ENCODE measurements at places on chromosomes 4 and X.

DNA sequence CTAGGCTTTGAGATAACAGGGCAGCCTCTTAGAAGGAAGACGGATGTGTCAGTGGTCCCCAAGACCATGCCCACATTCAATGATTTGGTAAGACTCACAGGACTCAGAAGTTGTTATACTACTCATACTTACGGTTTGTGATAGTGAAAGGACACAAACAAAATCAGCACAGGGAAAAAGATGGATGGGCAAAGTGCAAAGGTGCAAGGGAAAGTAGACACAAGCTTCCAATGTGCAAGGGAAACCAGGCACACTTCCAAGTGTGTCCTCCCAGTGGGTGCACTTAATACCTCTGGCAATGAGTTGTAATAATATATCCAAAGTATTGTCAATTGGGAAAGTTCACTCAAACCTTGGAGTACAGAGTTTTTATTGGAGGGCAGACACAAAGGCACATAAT lies 53.8 kb upstream of the VCX start:
- no peak for DNase-seq

DNA sequence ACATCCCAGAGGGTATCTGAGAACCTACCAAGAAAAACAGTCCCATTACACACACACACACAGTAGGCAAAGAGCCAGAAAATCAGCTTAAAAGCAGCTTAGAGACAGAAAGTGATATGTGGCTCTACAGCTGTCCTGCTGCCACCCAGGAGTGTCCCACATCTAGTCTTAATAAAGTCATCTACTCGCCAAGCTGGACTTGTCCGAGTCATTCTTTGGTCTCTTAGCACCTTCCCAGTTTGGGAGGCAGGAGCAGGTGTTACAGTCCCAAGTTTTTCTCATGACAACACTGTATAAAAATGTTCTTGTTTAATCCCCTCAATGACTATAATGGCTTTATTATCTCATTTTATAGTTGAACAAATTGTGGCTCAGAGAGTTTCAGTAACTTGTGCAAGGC lies 252.5 kb upstream of the CASK start:
- DNase-seq, result no peak

DNA sequence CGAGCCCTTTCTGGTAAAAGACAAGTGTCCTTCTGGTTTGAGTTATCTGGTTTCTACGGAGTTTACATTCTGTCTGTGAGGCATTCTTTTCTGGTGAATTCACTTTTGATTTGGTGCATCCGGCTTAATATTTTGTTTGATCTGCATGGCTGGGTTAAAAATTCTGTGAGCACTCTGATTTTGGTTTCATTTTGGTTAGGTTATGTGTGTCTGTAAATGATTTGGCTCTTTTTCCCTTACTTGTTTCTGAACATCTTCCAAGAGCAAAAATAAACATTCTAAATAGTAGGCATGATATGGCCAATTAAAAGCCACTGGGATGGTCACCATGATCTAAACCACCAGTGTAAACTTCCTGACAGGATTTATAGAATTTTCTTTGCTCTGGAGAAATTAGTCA lies 85.7 kb upstream of the PTPN13 start:
- DNase-seq, result no peak

DNA sequence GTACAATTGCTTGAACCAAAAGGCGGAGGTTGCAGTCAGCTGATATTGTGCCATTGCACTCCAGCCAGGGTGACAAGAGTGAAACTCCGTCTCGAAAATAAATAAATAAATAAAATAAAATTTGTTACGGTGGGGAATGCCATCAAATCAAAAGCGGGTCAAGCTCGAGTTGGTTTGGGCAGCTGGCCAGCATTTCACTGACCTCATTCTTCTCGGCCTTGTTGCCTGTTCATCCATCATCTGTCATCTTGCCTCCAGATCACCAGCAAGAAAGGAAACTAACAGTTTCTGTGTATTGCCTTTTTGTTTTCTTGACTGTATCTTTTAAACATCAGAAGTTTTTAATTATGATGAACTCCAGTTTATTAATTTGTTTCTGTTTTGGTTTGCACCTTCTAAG lies 31.5 kb upstream of the KLHL2 start:
- DNase-seq, result no peak

DNA sequence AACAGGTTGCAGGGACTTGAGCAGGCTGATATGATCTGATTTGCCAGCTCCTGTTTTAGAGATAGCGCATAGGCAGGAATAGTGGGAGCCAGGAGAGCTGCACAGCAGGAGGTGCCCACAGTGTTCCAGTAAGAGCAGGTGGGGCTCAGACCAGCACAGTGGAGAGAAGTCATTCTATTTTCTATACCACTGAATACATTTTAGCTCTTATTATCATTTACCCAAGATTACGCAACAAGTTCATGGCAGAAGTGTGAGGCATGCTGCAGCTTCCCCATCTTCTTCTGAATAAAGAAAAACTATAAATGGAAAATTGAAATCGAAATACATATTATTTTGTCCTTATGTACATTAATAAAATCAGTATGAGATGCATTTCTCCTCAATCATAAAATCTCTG lies 114.7 kb upstream of the EDNRA start:
- DNase-seq, result no peak

- no peak for DNase-seq
Observed at GRCh38 chr4:1033840-1034551, 22.6 kb downstream of the FGFRL1 start.
